ENCODE measurements at places on chromosomes 11 and 22.

- no peak for DNase-seq
These were observed 206.9 kb downstream of the CADM1 start for GRCh38 chr11:115297330-115297729.

- DNase-seq, result no peak
These were observed 7.5 kb downstream of the SGSM3 start for GRCh38 chr22:40377931-40378330.

DNA sequence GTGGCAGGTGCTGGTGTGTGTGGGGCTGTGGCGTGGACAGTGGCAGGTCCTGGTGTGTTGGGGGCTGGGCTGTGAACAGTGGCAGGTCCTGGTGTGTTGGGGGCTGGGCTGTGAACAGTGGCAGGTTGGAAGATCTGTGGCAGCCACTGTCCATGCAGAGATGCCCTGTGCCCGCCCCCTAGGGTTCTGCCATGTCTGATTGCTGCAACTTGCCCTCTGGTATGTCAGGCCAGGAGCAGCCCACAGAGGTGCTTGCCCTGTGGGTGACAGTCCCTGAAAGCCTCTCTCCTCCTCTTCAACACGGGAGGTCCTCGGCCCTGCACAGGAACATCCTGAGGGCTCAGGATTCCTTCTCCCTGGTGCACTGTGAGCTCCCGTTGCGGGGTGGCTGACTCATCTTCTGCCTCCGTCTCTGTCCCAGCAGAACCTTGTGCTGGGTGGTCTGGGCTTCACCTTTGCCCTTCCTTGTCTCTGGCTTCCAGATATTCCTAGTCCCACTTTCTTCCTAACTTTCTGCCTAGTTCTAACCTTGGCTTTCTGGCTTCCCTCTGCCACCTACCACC is 13.5 kb downstream of the OPCML start:
- peak; percentile 48 for DNase-seq

DNA sequence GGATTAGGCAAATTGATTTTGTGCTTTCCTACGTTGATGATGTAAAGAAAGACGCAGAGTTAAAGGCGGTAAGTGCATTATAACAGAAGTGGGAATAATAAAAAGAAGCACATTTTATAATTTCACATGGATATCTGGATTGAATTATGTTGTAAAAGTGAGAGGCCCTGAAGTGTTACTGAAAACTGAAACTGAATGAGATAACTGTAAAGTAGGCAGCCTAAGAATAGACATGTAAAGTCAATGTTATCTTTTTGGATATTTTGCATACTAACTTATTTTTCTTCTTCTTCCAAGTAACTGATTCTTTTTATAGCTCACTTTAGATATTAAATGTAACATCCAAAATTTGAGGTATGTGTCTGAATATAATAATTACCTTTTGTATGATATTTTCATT is 28.3 kb downstream of the ANO5 start:
- no peak for DNase-seq

DNA sequence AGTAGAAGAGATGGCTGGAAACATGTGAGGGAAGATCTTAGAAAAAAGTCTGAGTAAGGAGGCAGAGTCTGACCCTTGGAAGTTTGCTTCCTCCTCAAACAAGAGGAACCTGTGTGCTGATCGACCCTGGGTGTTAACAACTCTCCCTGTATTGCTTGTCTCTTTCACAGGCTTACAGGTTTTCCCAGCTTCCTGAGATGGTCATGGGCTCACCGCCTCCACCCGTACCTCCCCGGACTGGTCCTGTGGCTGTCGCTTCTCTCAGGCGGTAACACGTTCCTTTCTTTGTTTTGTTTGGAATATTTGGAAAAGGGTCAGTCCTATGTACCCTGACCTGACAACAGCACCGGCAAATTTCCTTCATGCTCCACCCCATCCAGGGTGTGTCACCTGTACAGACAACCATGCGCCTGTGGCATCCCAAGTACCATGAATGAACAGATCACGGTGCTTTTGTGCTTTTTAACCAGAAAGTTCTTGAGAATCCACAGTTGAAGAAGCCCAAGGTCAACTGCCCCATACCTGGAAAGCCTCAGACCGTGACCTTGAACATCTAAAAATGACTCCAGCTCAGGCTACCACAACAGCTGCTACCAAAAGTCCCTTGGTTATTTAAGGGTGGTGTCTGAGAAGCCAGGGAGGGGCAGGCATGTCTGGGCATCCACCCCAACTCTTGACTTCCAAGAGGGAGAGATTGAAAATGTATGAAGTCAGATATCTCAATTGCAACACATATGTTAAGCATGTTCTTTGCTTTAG is 44.6 kb downstream of the C11orf91 start:
- no peak for DNase-seq

DNA sequence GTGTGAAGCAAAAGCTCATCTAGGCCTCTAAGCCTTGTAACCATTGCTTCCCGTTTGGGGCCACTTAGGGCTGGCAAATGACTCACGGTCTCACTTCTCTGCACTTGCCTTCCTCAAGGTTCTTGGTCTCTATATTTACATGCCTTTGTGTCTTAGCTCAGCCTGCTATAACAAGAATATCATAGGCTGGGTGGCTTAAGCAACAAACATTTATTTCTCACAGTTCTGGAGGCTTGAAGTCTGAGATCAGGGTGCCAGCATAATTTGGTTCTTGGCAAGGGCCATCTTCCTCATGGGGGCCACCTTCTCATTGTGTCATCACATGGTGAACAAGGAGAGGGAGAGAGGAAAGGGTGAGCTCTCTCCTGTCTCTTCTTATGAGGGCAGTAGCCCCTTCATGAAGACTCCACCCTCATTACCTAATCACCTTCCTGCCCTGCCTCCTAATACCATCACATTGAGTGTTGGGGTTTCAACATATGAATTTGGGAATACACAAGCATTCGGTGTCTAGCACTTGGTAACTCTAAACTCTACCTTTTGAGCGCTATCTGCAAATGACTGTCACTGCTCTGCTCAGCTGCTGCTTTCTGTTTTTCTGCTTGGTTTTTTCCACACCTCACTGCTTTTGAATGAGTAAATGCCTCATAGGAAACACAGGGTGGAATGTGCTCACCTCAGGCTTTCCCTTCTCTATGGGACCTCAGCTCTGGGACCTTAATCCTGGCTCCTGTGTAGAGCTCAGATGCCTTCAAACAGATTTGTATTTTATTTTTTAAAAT is 16.2 kb upstream of the ME3 start:
- peak; percentile 74 for DNase-seq

- DNase-seq, result peak; percentile 51
These were observed 211.7 kb downstream of the FAM76B start for GRCh38 chr11:95577716-95578460.

DNA sequence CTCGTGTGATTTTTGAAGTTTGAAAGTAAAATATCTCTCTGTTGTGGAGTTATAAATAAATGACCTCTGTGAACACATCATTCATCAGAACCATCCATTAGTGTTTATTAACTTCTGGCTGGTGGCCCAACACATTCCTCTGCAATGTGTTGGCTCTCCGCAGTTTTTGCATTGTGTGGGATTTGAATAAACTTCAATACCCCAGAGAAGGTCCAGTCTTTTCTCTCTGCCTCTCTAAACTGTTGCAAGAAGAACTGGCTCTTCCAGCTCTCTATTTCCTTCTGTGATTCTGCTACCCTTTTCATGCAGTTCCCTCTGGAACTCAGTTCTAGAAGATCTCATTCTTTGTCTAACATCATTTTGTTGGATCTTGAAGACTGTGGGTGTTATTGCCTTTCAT is 125.0 kb upstream of the ARHGAP42 start:
- peak; percentile 74 for DNase-seq

GRCh38 chr11:74846770-74847169 is 98.1 kb downstream of the RNF169 start:
- DNase-seq, result no peak

DNA sequence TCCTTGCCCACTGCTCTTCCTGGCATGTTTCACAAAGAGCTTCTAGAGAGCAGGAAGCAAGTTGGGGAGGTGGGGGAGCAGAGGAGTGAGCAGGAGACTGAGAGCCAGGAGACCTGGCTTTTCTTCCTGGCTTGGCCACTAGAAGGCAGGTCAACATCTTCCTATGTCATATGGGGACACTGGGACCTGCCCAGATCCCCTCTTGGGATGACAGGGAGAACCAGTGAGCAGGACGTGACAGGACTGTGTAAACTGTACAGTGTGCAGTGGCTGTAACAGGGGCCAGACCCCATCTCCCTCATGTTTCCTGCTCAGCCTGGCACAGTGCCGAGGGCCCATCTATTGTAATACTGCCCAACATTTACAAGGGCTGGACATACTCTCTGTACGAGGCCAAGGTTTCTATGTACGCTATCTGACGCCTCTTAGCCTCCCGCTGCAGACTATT is 29.4 kb downstream of the GDPD5 start:
- no peak for DNase-seq

GRCh38 chr22:49781289-49781782 is 46.3 kb downstream of the BRD1 start:
- no peak for DNase-seq

- DNase-seq, result no peak
These were observed 13.0 kb downstream of the PAX6 start for GRCh38 chr11:31798057-31798553.

GRCh38 chr22:41995211-41995610 is 3.4 kb upstream of the WBP2NL start:
- no peak for DNase-seq

GRCh38 chr11:132047167-132047566 is 676.8 kb downstream of the NTM start:
- DNase-seq, result no peak

GRCh38 chr11:1732418-1733008 is 17.9 kb downstream of the IFITM10 start:
- no peak for DNase-seq

DNA sequence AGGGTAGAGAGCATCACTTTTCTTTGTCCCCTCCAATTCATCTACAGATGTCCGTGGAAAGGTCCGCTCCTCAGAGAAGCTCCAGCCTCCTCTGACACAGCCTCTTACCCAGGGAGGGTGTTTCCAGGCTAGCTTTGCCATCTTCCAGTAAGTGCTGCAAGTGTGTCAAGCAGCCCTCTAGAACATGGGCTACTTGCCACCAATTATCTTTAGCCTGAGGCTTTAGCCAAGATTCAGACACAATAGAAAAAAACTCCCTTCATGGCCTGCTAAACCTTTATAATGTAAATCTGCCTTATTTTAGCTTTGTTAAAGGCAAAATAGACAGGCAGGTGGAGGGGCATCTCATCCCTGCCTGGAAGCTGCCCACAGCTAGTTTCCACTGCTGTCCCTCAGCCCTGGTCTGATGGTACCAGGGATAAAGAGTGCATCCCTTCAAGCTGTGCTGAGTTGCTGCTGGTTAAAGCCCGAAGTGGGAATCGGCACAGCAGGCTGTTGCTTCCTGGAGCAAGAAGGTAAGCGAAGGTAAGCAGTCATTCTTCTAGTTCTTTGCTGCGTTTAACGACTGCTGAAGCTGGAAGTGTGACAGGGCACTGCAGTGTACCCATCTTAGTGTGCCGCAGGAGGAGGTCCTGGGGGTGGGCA is 190.1 kb upstream of the E2F8 start:
- no peak for DNase-seq

- DNase-seq, result no peak
These were observed 3.7 kb upstream of the PLAAT4 start for GRCh38 chr11:63532799-63533475.

DNA sequence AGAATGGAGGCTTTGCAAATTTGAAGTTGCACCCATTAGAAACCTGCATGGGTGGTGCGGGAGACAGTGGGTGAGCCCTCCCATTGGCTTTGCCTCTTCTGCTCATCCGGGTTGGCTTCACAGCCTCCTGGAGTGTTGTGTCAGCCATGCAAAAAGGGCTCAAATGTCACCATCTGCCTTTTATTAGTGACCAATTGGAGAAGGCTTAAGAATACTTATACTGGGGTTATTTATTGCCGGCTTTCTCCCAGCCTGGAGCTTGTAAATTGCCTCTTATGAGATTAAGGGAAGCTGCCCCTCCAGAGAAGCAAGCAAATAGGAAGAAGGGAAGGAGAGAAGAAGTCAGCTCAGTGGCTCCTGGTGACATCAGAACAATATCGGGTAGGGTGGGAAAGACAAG is 182.6 kb downstream of the ST3GAL4 start:
- no peak for DNase-seq

DNA sequence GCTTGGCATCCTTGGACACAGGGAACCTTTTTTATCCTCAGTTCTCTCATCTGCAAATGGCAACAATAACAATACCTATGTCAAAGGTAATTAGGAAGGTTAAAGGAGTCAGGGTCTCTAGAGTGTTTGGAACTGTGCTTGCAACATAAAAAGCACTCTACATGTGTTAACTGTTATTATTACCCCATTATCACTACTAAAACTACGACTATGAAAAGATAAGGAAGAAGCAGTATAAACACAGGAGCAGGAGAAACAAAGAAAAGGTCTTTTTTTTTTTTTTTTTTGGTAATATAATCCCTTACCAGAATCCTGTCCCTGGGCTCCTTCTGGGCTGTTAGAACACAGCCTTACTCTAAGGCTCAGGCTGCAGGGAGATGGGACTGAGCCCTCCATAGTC is 348.2 kb downstream of the CADM1 start:
- DNase-seq, result no peak

- peak; percentile 53 for DNase-seq
These were observed 39.9 kb downstream of the CD44 start for GRCh38 chr11:35178873-35179272.

GRCh38 chr11:68335683-68336082 is 23.3 kb downstream of the LRP5 start:
- DNase-seq, result no peak

Measured in Daoy (cell line).